ENCODE measurements at places on chromosomes 12 and 14.

DNA sequence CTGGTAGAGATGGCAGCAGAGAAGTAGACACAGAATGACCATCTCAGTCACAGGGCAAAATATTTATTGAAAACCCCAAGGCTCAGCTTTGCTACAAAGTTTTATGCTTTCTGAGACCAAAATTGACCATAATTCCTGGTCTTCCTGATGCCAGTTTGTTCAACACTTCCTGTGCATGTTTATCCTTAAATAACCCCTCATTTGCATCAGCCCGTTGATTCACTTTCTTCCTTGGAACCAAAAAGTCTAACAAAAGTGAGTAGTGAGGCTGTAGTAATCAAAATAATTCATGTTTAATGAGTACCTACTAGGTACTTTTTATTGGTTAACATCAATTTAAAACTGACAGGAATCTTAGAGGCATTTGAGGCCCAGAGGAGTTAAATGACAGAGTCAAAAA lies 51.7 kb downstream of the TRHDE start:
- no peak for DNase-seq

- no peak for DNase-seq
These were observed 32.7 kb downstream of the PARP2 start for GRCh38 chr14:20376071-20376588.

DNA sequence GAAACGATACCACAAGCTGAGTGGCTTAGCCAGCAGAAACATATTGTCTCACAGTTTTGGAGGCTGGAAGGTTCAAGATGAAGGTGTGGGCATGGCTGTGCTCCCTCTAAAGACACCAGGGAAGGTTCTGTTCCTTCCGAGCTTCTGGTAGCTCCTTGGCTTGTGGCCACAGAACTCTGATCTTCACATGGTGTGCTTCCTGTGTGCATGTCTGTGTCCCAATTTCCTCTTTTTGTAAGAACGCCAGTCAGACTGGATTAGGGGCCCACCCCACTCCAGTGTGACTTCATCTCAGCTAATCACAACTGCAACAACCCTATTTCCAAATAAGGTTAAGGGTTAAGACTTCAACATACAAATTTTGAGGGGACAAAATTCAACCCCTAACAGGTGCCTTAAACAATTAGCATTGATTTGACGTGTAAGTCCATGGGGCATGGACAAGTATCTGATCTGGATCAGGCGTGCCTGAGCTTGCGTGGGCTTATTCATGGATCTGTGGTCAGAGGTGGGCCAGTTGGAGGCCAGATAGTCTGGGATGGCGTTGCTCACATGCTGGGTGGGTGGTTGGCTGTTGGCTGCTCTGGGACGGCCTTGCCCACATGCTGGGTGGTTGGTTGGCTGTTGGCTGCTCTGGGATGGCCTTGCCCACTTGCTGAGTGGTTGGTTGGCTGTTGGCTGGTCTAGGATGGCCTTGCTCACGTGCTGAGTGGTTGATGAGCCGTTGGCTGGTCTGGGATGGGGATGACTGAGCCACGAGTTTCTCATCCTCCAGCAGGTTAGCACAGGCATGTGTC lies 88.5 kb downstream of the LGMN start:
- DNase-seq, result no peak

DNA sequence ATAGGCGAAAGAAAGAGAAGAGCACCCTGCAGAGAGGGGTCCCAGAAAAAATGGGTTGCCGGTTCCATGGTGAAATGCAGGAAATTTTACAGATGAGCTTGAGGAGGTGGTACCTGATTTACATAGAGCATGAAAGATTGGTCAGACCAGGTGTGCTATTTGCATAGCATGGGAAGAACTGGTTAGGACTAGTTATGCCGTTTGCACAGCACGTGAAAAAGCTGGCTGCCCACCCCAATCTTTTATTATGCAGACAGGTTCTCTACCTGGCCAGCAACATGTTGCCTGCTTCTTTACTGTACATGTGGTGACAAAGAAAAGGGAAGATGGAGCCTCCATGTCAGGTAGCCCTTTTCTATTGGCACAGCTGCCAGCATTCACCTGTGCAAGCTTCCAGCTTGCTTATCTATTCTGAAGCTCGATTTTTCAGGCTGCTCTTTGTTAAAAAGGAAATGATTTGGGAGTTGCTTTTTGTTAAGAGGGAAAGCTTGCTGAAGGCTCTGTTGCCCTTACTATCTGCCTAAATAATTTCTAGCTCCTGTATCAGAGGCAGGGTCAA lies 62.9 kb upstream of the ELK3 start:
- no peak for DNase-seq

DNA sequence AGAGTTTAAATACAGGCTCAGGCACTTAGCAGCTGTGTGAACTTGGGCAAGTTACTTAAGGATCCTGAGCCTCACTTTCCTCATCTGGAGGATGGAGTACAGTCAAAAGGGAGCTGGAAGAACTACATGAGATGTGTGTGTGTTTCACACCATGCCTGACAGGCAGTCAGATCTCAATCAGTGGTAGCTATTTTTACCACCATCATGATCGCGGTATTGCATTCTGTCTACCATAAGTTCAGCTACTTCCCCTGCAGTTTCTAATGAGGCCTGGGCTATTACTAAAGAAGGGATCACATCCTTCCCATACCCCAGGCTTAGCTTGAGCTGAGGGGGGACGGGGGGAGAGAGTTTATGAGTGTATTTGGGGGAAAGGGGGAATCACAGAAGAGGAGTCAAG lies 7.0 kb downstream of the AQP6 start:
- DNase-seq, result no peak

DNA sequence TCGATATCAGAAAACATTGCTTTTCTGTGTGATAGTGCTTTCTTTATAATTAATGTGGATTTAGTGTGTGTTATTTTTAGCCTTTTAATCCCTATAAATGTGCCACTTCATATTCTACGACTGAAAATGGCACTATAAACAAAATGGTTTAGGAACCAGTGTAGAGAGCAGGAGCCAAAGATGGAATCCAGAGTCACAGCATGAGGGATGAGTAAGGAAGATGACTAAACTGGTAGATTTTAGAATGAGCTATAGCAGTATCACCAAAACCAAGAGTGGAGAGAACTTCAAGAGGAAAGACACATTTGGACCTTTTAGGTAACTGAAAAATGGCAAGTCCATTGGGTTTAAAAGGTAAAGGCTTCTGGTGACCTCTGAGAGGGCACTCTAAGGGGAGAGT lies 887.2 kb downstream of the NRXN3 start:
- no peak for DNase-seq

DNA sequence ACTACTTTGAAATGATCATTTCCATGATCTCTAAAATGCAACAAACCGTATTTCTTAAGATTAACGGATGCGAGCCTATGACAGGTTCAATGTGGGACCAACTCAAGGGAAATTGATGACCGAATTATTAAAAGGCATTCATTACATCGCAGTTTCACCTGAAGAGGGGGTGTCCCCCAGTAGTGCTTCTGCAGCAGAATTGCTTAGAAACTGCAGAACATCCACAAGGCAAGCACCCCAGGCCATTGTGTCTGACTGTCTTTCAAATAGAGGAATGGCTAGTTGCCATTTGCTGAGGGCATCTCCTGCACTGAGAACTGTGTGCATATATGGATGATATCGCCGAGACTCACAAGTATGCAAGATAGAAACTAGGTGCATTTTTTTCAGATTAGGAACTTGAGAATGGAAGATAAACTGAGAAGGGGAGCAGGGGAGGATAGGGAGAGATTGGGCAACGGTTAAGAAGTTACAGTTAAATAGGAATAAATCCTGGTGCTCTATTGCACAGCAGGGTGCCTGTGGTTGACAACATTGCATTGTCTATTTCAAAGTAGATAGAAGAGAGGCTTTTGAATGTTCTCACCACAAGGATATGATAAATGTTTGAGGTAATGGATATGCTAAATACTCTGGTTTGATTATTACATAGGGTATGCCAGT lies 234.3 kb upstream of the PLEKHG7 start:
- DNase-seq, result no peak

DNA sequence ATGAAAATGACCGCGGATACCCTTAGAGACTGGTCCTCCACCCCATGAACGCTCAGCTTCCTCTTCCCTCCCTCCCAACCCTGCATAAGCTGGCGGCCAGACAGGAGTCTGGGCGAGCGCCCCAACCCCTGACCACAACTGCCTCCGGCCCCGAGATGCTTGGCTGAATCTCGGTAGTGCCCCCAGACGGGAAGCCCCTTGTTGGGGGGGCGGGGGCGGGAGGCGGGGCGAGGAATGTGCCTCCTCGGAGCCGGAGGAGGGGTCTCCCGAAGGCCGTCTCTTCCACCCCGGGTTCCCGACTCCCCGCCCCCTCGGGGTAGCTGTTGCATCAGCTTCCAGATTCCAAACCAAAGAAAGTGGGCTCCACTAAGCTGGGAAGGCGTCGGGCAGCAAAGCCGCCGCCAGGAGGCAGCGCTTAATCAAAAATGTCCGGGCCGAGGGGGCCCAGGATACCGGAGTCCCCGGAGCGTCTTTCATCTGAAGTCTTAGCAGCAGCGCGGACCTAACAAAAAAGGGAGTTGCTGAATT lies 7.1 kb upstream of the MRPL52 start:
- peak; percentile 33 for DNase-seq

- no peak for DNase-seq
These were observed 145.6 kb upstream of the SLCO1B1 start for GRCh38 chr12:20985399-20985798.

- DNase-seq, result no peak
These were observed 2.3 kb downstream of the HDAC7 start for GRCh38 chr12:47817272-47818006.

DNA sequence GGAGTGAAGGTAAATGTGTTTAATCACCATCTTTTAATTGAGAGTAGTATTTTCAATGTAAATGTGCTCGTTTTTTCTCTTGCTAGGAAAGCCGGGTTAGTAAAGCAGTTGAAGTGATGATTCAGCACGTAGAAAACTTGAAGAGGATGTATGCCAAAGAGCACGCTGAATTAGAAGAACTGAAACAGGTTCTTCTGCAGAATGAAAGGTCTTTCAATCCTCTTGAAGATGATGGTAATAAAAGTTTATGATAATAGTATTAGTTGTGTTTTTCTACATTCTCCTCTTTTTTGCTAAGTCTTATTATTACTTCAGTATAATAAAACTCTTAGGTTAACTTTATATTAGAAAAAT lies 93.9 kb downstream of the DNAI7 start:
- DNase-seq, result no peak

DNA sequence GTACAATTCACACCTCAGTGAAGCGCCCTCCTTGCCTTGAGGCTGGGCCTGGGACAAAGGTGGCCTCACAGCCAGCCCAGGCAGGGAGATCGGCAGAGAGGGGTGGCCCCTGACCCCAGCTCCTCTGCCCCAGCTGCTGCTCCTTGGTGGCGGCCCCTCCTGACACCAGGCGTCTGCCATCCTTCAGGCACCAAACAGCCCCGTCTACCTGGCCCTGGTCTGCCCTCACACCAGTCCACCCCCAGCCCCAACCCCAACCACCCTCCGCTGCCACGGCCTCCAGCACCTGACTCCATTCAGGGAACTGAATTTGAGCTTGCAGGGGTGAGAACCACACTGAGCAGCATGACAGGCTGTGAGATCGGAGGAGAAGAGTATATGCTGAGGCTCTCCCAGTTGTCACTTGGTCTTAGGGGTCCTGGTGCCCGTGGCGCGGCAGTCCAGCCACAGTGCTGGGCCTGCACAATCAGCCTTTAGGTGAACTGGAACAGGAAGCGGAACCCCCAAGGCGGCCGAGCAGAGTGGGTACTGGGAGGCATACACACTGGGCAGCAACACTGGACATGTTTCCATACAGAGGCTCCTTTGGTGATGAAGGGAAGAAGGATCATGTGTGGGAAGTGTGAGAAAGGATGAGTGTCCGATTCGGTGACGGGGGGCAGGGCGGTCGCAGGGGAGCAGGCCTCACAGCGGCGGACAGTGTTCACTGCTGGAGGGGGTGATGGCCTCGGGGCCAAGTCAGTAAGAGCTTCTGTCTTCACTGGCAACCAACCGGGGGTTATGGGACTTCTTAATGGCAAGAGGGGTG lies 18.7 kb downstream of the ZFYVE21 start:
- DNase-seq, result no peak

- DNase-seq, result no peak
These were observed 141.9 kb downstream of the BICD1 start for GRCh38 chr12:32248441-32249140.

DNA sequence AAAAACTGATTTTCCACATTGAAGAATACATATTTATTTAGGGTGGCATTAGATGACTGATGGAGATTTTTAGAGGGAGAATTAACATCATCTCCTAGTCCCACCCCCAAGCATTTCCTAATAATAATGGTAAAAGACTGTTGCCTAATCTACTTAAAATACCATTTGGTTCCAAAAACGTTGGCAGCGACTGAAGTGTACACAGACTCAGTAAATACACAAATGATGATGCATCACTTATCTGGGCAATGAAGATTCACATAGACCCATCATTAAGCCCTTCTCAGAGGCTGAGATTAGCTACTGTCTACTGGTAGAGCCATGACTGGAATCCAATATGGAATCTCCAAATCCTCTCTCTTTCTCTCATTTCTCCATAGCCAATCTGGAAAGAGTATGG lies 18.2 kb downstream of the RTN1 start:
- no peak for DNase-seq

- no peak for DNase-seq
These were observed 555.2 kb downstream of the DIO2 start for GRCh38 chr14:79656056-79656455.

- no peak for DNase-seq
These were observed 66.3 kb downstream of the NCOR2 start for GRCh38 chr12:124501112-124501561.

DNA sequence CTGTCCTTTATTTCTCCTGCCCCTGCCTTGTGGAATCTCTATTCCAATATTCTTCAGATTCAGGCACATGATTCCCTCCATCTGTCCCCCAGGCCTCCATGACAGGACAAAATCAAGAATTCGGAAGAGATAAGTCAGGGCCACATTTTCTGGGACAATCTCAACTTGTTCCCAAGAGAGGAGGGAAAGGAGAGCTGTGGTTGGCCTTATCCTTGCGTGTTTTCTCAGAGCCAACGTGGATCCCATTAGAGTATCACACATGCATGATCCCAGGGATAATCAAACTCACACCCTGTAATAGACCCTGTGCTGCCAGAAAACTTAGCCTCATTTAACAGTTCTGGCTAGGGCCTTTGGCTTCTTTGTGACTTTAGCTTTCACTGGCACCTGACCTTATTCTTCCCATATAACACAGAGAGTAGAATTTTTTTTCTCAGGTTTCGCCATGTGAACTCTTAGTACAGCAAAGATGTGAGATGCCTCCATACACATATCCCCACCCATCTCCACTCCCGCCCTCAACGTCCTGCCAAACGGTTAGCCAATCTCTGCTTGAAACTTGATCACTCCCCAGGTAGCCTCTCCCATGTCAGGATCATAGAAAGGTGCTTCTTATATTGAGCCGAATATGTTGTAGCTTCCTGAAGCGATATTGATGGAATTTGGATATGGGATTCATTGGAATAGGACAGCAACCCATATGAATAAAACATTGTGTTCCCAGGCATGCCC lies 6.7 kb upstream of the KRT1 start:
- DNase-seq, result no peak

- DNase-seq, result no peak
These were observed 41.9 kb upstream of the BCL2L14 start for GRCh38 chr12:12028668-12029402.

DNA sequence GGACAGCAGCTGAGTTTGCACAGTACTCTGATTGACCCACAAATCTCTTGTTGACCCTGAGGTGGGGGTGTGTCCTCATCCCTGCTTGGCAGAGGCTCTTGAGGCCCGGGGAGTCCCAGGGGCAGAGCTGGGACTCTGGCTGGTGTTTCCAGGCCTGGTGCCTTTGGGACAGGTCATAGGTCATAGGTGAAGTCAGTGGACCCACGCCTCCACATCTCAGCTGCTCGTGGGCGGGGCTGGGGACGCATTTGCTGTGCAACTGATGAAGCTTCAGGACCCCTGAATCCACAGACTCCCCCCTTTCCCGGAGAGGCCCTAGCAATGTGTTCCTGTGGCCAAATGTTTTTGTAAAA lies 408 bp upstream of the CACNA2D4 start:
- DNase-seq, result no peak

GRCh38 chr14:88947646-88948598 lies 123.5 kb downstream of the TTC8 start:
- DNase-seq, result no peak

All from brain pericyte (primary cell).